ENCODE measurements at places on chromosomes 4 and X.

DNA sequence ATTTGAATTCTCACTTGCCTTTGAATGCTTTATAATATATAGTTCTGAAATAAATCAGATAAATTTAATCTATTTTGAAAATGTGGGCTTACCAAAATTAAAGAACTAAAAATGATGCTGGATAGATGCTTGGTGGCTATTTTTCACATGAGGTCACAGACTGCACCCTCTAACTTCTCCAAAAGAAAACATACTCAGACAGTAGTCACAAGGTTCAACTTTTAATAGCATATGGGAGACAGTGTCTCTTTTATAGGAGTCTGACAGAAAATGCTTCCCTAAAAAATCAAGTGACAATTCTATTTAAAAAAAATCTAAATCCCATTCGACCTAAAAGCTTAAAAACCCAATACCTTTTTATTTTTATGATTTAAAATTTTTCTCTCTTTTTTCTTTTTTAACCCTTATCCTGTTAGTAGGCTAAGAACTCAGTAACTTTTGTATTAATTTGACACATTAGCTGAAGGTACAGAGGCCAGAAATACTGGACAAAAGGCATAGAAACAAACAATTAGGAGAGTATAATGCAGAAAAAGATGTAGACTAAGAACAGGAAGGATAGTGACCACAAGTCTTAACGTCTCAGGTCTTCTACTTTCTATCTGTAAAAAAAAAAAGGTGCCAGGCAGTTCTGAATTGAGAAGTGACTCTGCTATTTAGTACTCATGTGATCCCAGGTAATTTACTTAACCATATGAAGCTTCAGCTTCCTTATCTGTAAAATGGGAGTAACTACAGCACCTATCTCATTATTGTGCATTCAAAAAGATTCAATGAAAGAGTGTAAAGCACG lies 7.6 kb downstream of the TIGD4 start:
- DNase-seq = no peak

- DNase-seq = no peak
Measured at GRCh38 chr4:8252301-8253173, 17.0 kb upstream of the HTRA3 start.

GRCh38 chr4:40122941-40123340 lies 66.3 kb downstream of the N4BP2 start:
- DNase-seq = no peak

DNA sequence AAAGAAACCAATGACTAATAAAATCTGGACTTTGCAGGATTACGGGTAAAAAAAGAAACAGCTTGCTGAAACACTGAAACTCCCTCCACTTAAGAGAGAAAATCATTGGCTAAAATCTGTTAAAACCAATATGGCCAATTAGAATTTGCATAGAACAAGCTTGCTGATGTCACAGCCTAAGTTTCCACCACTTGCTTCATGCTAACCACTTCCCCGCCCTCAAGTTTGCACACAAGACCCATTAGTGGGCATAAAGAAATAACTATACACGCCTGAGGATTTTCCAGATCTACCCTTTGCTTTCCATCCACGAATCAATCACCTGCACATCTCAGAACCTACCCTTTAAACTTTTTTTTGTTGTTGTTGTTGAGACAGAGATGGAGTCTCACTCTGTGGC lies 42.7 kb upstream of the PHEX start:
- no peak for DNase-seq

GRCh38 chrX:40152173-40152711 lies 54.5 kb upstream of the BCOR start:
- no peak for DNase-seq

GRCh38 chrX:471281-471680 lies 84.6 kb upstream of the PPP2R3B start:
- no peak for DNase-seq

DNA sequence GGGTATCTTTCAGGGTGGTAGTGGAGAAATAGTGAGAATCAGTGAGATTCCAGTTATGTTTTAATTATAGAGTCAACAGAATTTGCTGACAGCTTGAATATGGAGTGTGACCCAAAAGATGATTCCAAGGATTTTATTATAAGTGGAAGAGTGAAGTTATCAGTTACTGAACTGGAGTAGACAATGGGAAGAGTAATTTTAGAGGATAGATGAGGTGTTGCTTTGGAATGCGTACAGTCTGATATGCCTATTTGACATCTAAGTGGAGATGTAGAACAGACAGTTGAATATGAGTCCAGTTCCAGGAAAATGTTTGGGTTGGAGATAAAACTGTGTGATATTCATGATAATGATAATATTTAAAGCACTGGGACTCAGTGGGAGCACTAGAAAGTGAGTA lies 174.2 kb downstream of the MAPK10 start:
- no peak for DNase-seq

- DNase-seq = no peak
Measured at GRCh38 chr4:63275491-63275890, 1133.8 kb downstream of the TECRL start.

DNA sequence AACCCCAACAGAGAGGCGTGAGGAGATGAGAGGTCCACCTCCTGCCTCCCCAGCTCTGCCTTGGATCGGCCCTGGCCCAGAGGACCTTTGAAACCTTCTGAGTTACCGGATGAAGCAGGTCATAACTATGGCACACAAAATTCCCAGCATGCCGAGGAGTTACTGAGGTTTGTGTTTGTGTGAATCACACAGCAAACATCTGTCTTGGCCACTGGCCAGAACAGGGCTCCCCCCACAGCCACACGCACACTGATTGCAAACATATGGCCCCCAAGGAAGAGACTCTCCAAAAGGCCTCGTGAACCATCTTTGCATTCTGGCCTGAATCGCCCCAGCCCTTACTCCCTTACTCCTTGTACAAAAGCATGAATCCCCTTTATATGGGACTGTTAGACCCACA lies 18.9 kb downstream of the RPS4X start:
- no peak for DNase-seq

- no peak for DNase-seq
Measured at GRCh38 chrX:23317799-23318724, 16.6 kb upstream of the PTCHD1 start.

- no peak for DNase-seq
Measured at GRCh38 chr4:73450398-73451004, 14.5 kb downstream of the AFP start.

GRCh38 chrX:19791562-19791961 lies 95.8 kb downstream of the SH3KBP1 start:
- no peak for DNase-seq

GRCh38 chr4:176137631-176138030 lies 57.8 kb downstream of the SPATA4 start:
- DNase-seq = no peak

- no peak for DNase-seq
Measured at GRCh38 chr4:186723292-186724057, at the start of gene FAT1. Gene FAT1 (minus strand): TSS chr4:186723856. CDS start chr4:186709827, 14,029 bp downstream.

- no peak for DNase-seq
Measured at GRCh38 chrX:10146346-10146745, 10.4 kb upstream of the CLCN4 start.

DNA sequence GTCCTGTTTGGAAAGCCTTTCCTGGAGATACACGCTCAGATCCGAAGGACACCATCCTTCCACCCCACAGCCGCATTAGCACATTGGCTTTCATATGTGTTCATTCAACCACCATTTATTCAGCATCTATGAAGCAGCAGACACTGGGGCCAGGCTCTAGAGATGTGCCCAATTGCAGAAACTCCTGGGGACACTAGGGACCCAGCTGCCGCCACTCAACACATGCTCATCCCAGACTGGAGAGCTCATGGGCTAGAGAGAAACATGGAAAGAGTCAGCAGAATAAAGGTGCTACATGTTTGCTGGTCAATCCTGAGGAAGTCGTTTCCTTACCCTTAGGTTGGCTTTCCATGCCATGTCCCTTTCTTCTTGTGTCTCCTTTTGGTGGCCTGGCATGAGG lies 7.6 kb downstream of the CTAG1A start:
- DNase-seq = no peak

DNA sequence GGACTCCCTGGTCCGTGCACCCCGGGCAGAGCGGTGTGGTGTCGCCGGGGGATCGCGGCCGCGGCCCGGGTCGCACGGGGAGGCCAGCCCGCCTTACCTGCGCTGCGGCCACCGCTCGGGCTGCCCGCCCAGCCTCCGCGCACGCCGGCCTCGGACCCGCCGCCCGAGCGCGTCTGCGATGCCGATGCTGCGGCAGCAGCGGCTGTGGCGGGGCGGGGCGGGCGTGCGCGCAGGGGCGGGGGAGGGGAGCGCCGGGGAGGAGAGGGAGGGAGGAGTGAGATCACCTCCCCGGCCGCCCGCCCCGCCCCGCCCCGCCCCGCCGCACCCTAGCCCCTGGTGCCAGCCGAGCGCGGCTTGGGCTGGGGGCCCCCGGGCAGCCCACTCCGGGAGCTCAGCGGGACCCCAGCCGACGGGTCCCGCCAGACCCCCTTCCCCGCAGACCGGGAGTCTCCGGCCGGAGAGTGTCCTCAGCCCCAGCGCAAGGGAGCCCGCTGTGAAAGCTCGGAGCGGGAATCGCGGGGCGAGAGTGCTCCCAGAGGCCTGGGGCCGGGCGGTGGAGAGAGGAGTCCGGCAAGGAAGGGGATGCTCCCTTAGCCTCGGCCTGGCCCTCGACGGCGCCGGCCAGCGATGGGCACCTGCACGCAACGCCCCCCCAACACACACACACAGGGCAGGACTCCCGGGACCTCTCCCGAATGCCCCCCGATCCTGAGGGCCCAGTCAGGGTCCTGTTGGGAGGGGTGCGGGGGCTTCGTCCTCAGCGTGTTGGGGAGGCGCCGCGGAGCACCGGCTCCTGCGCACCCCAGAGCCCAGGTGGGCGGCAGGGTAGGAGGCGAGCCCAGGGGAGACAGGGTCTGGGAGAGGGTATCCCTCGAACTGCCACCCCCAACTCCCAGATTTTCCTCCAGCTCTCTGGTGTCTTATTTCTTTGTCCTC lies at the start of gene L1CAM:
TSS of gene L1CAM (minus strand) at position 206 of the 936 bp plus-strand sequence. CDS start 10,337 bp downstream, outside the sequence.
- DNase-seq = no peak

GRCh38 chr4:1511441-1512041 lies 105.3 kb upstream of the NKX1-1 start:
- no peak for DNase-seq

DNA sequence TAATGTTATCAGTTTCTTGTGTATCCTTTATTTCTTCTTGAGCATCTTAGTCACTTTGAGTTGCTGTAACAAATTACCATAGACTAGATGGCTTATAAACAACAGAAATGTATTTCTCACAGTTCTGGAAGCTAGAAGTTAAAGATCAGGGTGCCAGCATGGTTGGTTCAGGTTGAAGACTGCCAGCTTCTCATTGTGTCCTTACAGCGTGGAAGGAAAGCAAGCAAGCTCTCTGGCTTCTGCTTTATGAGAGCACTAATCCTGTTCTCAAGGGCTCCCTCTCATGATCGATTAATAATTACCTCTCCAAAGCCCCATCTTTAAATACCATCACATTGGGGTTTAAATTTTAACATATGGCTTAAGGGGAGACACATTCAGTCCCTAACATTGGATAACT lies 497.2 kb downstream of the RAPGEF2 start:
- no peak for DNase-seq

GRCh38 chr4:182354867-182355266 lies 111.7 kb downstream of the TENM3 start:
- no peak for DNase-seq

DNA sequence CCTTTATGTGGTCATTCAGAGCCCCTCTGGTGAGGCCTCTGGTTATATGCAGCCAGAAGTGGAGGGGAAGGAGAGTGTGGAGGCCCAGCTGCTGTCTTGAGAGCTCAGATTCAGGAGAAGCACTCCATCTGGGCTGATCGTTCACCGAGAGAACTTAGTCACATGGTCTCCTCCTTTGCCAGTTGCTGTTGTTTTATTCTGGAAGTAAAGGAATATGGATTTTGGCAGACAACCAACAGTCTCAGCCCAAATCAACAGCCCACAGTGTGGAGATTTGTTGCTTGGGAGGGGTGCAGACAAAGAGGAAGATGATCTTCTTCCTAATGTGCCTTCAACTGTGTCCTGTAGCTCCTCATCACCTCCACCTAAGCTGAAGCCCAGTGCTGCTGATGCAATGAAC lies 355.4 kb downstream of the ANK2 start:
- DNase-seq = no peak

DNA sequence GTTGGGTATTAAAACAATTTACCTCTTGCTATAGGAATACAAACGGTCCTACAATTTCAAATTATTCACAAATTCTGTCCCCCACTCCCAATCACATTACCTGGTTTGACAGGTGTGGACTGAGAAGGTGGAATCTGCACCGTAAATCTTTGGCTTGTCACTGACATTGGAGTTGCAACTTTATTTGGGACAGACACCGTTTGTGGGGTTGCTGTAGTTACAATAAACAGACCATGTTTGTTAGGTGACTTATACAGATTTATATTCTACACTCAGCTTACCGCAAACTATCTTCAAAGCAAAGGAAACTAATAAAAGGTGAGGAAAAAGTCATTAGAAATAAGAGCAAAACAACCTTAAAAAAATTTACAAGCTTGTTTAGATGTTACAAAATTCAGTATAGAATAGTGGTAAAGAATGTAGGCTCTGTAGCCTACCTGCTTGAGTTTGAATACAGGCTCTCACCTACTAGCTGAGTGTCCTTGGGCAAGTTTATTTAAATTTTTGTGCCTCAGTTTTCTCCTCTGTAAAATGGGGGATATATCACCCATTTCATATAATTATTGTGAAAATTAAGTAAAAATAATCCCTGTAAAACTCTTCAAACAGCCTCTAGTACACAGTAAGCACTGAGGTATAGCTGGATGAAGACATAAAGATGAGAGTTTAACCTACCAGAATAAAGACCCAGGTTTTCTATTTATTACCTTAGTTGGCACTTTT lies 6.1 kb downstream of the TAF9B start:
- no peak for DNase-seq
